Substantia nigra (tissue), 51 donors: ENCODE measurements at places on chromosomes 11 and 22.

GRCh38 chr22:27729246-27729645 lies 72.3 kb downstream of the MN1 start:
- no peak for DNase-seq

- no peak for DNase-seq
Observed at GRCh38 chr22:31840585-31840984, 86.8 kb downstream of the DEPDC5 start.

- DNase-seq, result no peak
Observed at GRCh38 chr22:35517769-35518530, 22.7 kb upstream of the RASD2 start.

GRCh38 chr11:133269267-133269666 lies 263.0 kb downstream of the OPCML start:
- DNase-seq, result no peak

DNA sequence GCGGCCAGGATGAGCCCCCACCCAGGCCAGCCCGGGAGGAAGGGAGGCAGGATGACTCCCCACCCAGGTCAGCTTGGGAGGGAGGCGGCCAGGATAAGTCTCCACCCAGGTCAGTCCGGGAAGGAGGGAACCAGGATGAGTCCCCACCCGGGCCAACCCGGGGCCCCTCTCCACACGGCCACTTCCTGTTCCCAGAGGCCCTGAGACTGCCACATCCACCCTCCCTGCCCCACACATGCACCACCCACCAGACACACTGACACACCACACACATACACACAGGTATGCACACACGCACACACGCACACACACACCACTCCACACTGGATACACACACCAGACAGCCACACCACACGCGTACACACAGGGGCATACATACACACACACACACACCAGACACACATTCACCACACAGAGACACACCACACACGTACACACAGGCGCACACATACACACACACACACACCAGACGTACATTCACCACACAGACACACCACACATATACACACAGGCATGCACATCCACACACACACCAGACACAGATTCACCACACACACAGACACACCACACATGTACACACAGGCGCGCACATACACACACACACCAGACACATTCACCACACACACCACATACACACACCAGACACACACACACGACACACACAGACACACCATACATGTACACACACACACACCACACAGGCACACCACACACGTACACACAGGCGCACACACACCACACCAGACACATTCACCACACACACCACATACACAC lies 84.9 kb upstream of the PRR5 start:
- no peak for DNase-seq

DNA sequence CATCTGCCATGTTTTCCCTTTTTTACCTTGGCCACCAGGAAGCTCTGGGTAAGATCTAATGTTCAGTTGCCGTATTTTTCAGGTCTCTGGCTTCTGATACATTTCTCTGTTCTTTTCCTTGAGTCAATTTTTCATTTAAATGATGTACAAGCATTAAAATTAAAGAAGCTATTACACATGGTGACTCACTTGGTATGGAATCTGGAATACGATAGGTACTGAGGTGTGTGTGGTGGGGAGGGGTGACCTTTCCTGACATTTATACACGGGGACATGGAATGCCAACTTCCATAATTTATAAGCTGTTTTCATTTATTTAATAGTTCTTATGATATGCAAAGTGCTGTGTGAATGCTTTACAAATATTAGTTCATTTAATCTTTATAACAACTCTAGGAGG lies 47.8 kb upstream of the ALX4 start:
- no peak for DNase-seq

- DNase-seq, result no peak
Observed at GRCh38 chr22:44979154-44979553, 30.7 kb downstream of the PHF21B start.

DNA sequence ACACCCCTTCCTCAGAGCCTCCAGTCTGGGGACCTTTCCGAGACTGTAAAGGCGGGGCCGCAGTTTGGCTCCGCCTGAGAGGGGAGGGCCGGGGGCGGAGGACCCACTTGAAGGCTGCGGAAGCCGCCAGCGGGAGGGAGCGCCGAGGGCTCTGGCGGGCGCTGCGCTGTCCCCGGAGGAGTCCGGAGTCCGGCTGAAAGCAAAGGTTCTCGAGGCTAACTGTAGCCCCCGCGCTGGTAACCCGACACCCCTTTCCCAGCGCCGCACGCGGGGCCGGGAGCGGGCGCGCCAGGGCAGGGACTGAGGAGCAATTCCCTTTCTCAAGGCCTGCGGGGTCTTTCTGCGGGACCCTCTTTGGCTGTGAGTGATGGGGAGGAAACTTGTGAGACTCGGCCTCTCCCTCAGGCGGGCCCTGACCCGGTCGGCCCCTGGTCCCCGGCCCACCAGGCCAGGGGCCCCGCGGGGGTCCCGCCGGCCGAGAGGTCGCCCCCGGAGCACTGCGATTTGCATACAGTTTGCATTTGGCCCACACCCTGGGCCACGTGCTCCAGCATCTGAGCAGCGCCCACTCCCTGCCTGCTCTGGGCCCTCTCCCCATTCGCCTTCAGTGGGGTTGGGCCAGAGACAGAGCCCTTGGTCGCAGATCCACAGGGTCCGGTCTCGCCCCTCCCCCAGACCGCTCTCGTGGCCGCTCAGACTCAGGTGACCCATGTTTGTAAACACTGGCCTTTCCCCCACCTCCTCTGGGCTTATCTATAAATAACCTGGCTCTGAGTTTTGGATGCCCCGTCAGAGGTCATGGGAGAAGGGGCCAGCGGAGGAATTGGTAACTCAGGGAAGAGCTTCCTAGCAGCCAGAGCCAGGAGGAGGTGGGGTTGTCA lies 519 bp upstream of the ART5 start:
- no peak for DNase-seq

DNA sequence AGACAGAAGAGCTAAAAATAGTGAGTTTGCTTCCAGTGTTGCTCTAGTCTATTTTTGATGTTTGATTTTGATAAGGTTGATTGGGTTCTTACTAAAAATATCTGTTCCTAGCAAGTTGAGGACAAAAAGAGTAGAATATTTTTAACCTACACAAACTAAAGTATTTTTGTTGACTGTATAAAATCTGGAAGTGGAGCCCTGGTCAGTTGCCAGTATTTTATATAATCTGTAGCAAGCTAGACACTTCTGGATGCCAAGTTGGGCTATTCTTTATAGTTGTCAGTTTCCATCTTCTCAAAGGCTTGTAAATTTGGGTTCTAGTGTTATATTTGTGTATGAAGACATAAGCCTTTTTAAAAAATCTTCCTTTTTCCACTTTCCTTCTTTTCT lies 56.7 kb downstream of the HSD17B12 start:
- no peak for DNase-seq

GRCh38 chr11:110077831-110078325 lies 15.3 kb upstream of the ZC3H12C start:
- DNase-seq, result no peak

GRCh38 chr11:30984827-30985226 lies 384.7 kb downstream of the DCDC1 start:
- DNase-seq, result no peak

DNA sequence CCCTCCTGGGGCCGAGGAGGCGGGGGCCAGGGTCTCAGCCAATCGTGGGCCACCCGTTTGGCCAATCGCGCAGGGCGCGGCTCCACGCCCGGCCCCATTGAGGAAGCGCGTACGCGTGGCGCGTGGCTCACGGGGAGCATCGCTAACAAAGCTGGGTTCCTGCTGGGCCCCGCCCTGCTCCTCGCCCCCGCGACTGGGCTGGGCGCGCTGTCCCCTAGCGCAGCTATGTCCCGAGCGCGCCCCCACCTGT lies 614 bp upstream of the ASCL2 start:
- DNase-seq, result no peak
